Breast epithelium (tissue), 4 donors: ENCODE measurements at places on chromosomes 5 and 9. TPM values are rescaled to one million over a fixed set of nuclear protein-coding genes. Genes with fewer than 3 reads are reported as not detected.

The SHOC1 gene
- total RNA-seq: not detected

The CDH10 gene
- not detected for total RNA-seq

The CLINT1 gene
- total RNA-seq: 86.5 TPM

The TMEM232 gene
- total RNA-seq: 2.0 TPM

The DMXL1 gene
- total RNA-seq: 53.1 TPM

- no peak for DNase-seq
These were observed 1693.6 kb downstream of the EFNA5 start for GRCh38 chr5:105977163-105977562.

- DNase-seq: no peak
These were observed 97.7 kb downstream of the GDNF start for GRCh38 chr5:37742111-37742510.

DNA sequence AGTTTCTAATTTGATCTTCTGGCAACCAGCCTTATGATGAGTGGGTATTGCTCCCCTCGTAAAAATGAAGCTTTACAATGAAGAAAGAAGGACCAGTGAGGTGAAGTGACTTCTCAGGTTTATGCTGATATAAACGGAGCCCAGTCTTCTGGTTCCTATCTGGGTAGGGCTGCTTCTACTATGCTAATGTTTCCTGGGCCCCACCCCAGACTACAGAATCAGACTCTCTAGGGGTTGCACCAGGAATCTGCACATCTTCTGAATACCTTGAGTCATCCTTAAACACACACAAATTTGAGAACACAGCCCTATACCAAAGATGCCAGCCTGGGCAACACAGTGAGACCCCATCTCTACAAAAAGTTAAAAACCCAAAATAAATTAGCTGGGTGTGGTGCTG is 16.2 kb downstream of the BTF3 start:
- no peak for DNase-seq

DNA sequence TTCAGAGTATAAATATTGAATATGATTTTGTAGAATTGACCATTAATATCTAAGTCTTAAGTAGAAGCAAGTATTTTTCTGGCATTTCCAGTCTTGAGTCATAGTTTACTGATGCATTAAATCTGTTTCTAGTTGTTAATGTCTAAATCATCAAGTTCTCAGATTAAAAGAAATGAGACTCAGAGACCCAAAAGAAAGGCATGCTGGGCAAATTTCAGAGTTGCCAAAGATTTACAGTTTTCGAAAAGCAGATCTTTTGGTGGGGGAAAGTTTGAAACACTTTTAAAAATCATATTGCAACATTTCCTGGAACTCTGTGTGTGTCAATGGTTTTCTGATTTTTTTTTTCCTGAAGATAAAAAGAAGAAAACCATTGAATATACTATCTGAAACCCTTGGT is 60.9 kb downstream of the ANKRD55 start:
- DNase-seq: no peak
